ENCODE measurements at places on chromosomes 11 and 22.

DNA sequence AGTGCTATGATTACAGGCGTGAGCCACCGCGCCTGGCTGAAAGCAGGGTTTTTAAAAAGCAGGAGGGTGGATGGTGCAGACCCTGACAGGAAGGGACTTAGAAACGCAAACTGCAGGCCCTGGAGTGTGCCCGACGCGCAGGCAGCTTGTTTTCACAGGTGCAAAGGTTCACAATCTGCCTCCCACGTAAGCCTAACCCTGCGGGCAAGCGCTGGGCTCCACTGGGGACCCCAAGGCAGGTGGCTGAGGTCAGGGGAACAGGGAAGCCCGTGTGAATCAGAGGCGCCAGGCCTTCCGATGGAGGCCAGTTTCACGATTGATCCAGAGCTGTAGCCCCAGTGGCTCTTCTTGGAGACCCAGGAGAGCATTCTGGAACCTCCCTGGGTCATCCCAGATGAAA is 256.3 kb downstream of the BRD1 start:
- no peak for DNase-seq

GRCh38 chr11:64744544-64745188 is 724 bp upstream of the RASGRP2 start:
- no peak for DNase-seq

DNA sequence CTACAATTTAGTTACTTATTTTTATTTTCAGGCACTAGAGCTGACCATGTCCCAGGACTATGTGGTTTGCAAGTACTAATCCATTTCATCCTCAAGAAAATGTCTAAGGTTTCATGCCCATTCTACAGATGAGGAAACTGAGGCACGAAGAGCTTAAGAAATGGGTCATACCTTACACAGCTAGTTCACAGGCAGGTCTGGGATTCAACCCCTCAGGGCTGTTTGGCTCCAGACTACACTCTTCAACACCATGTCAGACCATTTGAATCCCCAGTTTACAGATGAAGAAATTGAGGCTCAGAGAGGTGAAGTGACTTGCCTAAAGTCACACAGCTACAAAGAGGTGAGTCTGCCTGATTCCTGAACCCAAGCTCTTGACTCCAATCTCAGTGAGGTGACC is 144.1 kb downstream of the MIAT start:
- no peak for DNase-seq

DNA sequence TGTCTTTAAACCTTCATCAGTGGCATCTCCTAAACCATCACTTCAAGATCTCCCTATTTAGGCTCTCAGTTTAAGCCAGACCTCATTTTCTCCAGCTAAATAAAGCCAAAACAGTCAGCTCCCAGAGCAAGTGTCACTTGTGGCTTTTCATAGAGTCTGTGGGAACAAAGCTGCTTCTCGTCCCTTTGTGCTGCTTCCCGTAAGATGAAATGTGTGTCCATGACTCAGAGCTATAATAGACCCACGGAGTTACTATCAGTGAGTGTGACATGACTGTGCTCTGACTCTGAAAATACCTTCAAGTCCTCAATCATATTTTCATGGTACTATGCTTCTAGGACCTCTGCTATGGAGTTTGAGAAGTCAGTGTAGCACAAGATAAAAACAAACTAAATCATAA is 57.3 kb upstream of the SLN start:
- peak; percentile 51 for DNase-seq

- DNase-seq = peak; percentile 54
These were observed 49.2 kb downstream of the DBX1 start for GRCh38 chr11:20110908-20111669.

GRCh38 chr11:23866641-23867040 is 630.2 kb upstream of the LUZP2 start:
- DNase-seq = no peak

DNA sequence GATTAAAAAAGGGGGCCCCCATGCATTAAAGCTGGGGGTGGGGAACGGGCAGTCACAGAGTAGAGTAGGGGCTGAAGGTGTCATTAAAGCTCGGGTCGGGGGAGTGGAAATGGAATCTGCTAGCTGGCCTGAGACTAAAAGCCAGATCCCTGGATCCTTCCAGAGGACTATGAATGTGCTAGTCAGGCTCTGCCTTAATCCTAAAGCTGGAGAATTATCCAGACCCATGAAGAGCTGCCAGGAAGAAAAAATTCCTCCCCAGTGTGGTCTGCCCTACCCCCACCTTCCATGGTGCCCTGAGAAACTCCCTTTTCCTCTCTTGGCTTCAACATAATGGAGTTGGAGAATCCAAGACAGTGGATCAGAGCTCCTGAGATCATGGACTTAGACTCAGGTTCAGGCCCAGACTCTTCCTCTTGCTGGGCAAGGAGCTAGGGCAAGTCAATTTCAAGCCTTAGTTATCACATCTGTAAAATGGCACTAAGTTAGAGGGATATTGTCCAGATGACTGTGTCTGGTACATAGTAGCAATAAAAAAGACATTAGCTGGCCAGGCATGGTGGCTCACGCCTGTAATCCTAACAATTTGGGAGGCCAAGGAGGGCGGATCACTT is 24.0 kb upstream of the SMTN start:
- DNase-seq = no peak

- DNase-seq = no peak
These were observed 2.4 kb downstream of the ASPHD2 start for GRCh38 chr22:26431261-26431995.

Data from AG08395 (cell line).